Smooth muscle cell of trachea (primary cell): ENCODE measurements at places on chromosomes 2 and 18. TPM values are rescaled to one million over a fixed set of nuclear protein-coding genes. Genes with fewer than 3 reads are reported as not detected.

Gene MARCHF4
- total RNA-seq = 1.5 TPM in 2 replicates

Gene TRIM43
- total RNA-seq = not detected in 2 replicates

Gene GNLY
- not detected in 2 replicates for total RNA-seq

Gene TEX44
- total RNA-seq = not detected in 2 replicates

Gene FASTKD1
- 15.1 and 18.6 TPM in 2 replicates for total RNA-seq

Gene EML6
- total RNA-seq = 0.15 and 0.66 TPM in 2 replicates

Gene ANKRD30B
- 0.15 and 0.50 TPM in 2 replicates for total RNA-seq

Gene SULT1C2
- total RNA-seq = 0.44 and 0.50 TPM in 2 replicates

Gene SIX3
- total RNA-seq = not detected in 2 replicates

Gene LONRF2
- under 0.01 TPM in 2 replicates for total RNA-seq

Gene HOXD3
- total RNA-seq = 0.29 TPM in 1 of 2 replicates, not detected in the other

Gene TWIST2
- 158 and 297 TPM in 2 replicates for total RNA-seq

Gene CHRNG
- total RNA-seq = not detected in 2 replicates

Gene SFT2D3
- total RNA-seq = 5.2 and 6.6 TPM in 2 replicates

Gene FAM237A
- not detected in 2 replicates for total RNA-seq

Gene SRBD1
- 13.6 and 27.9 TPM in 2 replicates for total RNA-seq

Gene CRYGC
- not detected in 2 replicates for total RNA-seq

Gene EMILIN2
- 16.3 and 33.1 TPM in 2 replicates for total RNA-seq

Gene COX7A2L
- 194 and 255 TPM in 2 replicates for total RNA-seq

Gene GPR39
- total RNA-seq = 1.3 and 3.3 TPM in 2 replicates

Gene RGPD8
- 8.7 and 12.4 TPM in 2 replicates for total RNA-seq

Gene ASAP2
- 26.0 and 33.3 TPM in 2 replicates for total RNA-seq

Gene ALK
- under 0.01 and 0.17 TPM in 2 replicates for total RNA-seq

Gene D2HGDH
- 21.1 and 31.8 TPM in 2 replicates for total RNA-seq

Gene KLHL14
- total RNA-seq = not detected in 2 replicates

Gene LRRTM4
- total RNA-seq = under 0.01 TPM in 1 of 2 replicates, not detected in the other

Gene UGT1A4
- not detected in 2 replicates for total RNA-seq

Gene SCN9A
- 20.5 and 40.9 TPM in 2 replicates for total RNA-seq

Gene FEV
- under 0.01 TPM in 1 of 2 replicates, not detected in the other for total RNA-seq

Gene CFAP210
- not detected in 2 replicates for total RNA-seq

Gene MC5R
- total RNA-seq = not detected in 2 replicates

Gene GPAT2
- total RNA-seq = 16.2 and 19.3 TPM in 2 replicates

Gene MAP3K20
- total RNA-seq = 88.3 and 97.6 TPM in 2 replicates

Gene C2orf69
- 15.9 and 16.4 TPM in 2 replicates for total RNA-seq

Gene BOLL
- not detected in 2 replicates for total RNA-seq

Gene USP34
- total RNA-seq = 111 and 123 TPM in 2 replicates

Gene SMIM21
- not detected in 2 replicates for total RNA-seq

Gene MORN2
- 10.8 and 27.3 TPM in 2 replicates for total RNA-seq

Gene RBKS
- total RNA-seq = 2.2 and 2.5 TPM in 2 replicates

Gene RPRD1A
- 32.1 and 39.4 TPM in 2 replicates for total RNA-seq

Gene SPAG16
- 31.3 and 50.3 TPM in 2 replicates for total RNA-seq

Gene CCDC141
- total RNA-seq = under 0.01 and 0.29 TPM in 2 replicates

Gene FTCDNL1
- 3.3 and 4.5 TPM in 2 replicates for total RNA-seq

Gene SPATA3
- total RNA-seq = not detected in 2 replicates

Gene SRD5A2
- not detected in 2 replicates for total RNA-seq

Gene PMAIP1
- 8.6 and 11.3 TPM in 2 replicates for total RNA-seq

Gene ALPP
- under 0.01 TPM in 1 of 2 replicates, not detected in the other for total RNA-seq

Gene ROCK1
- total RNA-seq = 33.7 and 45.7 TPM in 2 replicates

Gene TANC1
- total RNA-seq = 23.0 and 26.8 TPM in 2 replicates

Gene EHD3
- total RNA-seq = 33.0 and 34.6 TPM in 2 replicates
